Effector CD4-positive, alpha-beta T cell (primary cell): ENCODE measurements at places on chromosomes 16 and 17.

GRCh38 chr16:67084345-67085028, 25.3 kb upstream of the PHAF1 start:
- no peak for DNase-seq

GRCh38 chr17:29625037-29625750, 2.5 kb upstream of the CORO6 start:
- DNase-seq, result no peak

- DNase-seq, result no peak
Observed at GRCh38 chr16:61807551-61807950, 228.7 kb downstream of the CDH8 start.

DNA sequence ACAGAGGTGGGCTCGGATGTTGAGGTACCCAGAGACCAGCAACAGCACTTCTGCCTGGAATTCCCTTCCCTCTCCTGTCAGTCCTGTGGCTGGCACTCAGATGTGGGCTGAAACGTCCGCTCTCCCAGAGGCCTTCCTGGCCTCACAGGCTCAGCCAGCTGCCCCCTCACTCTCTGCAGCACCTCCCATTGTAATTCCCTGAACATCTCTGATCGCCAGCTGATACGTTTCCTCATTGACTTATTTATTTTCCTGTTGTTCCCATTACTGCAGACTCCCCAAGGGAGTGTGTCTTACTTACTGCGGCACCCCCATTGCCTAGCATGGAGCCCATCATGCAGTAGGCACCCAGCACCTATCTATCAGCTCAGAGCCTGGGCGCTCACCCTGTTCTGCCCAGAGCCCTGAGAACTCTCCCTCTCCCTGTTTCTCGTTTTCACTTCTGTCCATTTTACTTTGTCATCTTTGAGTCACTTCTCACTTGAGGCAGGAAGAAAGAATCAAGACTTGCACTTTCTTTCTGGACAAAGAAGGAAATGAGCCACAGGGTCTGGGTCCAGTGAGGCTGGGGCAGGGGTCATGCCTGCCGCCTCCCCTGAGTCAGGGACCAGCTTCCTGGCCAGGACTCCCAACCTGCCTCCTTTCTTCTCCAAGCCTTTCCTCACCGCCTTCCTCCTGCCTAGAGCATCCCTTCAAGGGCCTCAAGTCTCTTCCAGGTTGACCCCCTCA, 10.2 kb downstream of the CDH5 start:
- DNase-seq, result no peak

DNA sequence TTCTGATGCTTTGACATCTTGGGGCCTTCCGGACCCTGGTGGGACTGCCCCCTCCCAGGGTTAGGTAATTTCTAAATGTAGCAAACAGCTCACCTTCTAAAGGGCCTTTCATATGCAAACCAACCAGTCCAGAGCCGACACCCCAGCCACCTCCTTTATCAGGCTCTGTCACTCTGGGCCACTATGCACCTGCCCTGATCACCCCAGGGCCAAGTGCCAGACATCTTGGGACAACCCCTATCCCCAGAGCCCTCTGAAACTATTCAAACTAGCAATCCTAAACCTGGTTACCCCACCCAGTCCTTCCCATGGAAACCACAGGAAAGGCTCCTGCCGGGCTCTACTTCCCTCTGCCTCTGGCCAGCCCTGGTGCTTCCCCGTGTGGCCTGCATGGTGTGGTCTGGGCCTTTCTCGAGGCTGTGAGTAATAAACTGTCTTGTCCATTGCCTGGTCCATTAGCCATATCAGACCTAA, 91.2 kb upstream of the TNRC6C start:
- DNase-seq, result no peak

DNA sequence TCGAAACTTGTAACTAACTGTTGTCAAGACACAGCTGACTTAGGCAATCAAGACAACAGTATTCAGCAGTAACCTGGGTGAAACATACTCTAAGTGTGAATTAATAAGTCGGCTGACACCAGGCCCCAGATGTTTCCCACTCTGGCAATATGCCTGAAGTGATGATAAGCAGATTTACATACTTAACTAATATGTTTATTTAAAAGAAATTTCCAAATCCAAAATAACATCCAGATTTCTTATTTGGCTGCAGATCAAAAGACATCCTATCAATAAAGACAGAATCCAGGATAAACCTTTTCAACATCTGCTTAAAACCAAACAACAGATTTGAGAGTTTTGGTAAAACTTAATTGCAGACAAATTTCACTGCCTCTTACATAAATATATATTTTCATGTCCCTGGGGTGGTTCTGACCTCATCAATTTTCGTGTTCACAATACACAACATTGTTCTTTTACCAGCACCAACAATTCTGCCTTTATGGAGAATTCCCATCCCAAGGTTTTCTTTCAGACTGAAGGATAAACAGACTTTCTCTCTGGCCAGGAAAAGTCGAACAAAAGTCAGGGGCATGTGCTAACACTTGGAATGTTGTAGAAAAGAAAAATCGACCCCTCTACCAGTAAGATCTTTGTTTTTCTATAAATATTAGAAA, 45.1 kb upstream of the TOX3 start:
- DNase-seq, result no peak

- DNase-seq, result no peak
Observed at GRCh38 chr17:59377410-59377809, 46.0 kb downstream of the YPEL2 start.

GRCh38 chr17:5513628-5514027, 27.3 kb downstream of the MIS12 start:
- no peak for DNase-seq

DNA sequence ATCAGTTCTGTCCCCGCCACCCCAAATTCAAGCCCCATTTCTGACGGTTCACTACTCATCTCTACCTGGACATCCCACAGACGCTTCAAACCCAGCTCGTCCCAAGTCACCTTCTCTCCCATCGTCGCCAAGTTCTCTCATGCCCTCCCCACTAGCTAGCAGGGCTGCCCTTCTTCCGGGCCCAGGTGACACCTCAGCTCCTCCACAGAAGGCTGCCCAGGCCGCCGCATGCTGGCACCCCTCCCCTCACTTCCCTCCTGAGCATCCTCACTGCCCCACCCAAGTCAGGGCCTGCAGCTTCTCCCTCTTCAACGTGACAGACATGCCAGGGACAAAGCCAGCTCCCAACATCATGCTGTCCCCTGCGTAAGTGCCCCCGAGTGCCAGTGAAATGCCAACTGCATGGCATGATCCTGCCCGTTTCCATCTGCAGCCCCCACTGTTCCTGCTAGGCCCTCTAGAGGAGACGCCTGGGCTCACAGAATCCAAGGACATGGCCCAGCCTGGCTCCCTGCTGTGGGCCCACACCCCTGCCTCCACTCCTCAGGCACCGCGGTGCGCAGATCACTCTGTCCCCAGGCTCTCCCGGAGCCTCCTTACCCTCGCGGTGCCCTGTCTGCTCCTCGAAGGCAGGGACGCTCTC, 5.9 kb downstream of the CYB561 start:
- peak; percentile 16 for DNase-seq

DNA sequence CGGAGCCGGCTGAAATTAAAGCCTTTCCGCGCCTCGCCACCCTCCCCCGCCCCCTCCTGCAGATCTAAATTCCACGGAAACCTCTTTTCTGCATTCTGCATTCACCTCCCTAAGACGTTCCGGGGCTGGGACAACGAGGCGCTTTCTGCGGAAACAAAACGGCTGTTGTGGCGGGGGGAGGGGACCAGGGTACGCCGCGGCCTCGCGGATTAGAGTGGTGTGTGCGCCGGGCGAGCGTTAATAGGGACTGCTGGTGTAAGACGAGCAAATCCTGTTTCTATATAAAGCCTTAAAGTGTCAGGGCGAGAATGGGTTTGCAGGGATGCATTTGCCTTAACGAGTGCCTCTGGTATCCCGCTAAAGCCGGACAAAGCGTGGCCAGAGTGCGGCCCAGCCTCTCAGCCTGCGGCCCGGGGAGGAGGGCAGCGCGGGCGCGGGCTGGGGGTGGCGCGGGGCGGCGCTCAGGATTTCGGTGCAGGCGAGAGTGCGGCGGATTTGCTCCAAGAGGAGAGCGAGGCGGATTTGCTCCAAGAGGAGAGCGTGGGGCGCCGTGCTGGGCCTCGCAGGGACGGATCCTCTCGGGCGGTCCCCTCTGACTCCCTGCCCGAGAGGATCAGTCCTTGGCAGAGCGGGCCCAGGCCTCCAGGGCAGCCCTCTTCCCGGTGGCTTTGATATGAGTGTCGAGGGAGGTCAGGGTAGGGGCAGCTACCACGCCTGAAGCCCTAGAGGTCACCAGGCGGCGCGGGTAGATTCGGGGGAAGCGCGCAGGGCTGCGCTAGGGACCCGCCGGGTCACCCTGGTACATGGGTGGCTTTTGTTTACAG, 5.1 kb downstream of the BAHCC1 start:
- no peak for DNase-seq

- DNase-seq, result no peak
Observed at GRCh38 chr16:78324649-78325285, 225.3 kb downstream of the WWOX start.

- no peak for DNase-seq
Observed at GRCh38 chr16:575354-576196, 5.8 kb downstream of the PIGQ start.

DNA sequence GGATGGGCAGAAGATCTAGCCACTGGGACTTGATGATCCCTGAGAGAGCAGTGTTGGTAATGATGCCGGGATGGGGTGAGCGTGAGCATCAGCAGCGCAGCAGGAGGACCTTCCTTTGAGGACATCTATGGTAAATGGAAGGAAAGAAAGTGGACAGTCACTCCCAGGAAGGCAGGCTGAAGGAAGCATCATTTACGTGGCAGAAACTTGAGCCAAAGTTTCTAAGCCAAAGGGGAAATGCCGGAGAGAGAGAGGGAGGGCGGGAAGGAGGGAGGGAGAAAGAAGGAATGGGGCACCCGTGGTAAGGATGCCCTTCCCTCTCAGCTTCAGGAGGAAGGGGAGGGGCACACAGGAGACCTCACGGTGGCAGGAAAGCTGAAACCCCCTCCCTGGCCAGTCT, 86.3 kb upstream of the CACNG5 start:
- DNase-seq, result no peak

DNA sequence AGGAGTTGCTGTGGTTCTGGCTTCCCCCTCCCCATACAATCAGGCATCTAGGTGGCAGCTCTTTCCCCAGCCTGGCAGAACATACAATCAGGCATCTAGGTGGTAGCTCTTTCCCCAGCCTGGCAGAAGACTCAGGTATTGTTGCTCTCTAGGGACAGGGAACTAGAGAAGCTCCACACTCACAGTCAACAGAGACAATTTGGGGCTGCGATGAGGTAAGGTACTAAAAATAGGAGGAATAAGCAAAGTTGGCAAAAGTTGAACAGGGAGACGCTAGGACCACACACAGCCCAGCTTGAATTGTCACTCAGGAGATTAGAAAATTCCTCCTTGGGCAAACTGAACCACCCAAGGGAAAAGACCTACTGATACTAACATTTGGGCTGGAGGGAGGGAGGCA, 315.5 kb upstream of the CDH5 start:
- no peak for DNase-seq

- no peak for DNase-seq
Observed at GRCh38 chr17:565521-565920, 149.1 kb downstream of the VPS53 start.

- no peak for DNase-seq
Observed at GRCh38 chr16:86575754-86576557, 2.4 kb upstream of the FOXL1 start.

DNA sequence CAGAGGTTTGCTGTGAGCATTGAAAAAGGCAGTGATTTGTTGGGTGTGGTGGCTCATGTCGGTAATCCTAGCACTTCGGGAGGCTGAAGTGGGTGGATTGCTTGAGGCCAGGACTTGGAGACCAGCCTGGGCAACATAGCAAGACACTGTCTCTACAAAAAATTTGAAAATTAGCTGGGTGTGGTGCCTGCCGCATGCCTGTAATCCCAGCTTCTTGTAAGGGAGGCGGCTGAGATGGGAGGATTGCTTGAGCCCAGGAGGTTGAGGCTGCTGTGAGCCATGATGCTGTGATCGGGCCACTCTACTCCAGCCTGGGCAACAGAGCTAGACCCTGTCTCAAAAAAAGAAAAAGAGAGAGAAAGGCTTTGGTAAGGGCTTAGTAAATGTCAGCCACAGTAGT, 7.0 kb upstream of the NPIPB2 start:
- no peak for DNase-seq

DNA sequence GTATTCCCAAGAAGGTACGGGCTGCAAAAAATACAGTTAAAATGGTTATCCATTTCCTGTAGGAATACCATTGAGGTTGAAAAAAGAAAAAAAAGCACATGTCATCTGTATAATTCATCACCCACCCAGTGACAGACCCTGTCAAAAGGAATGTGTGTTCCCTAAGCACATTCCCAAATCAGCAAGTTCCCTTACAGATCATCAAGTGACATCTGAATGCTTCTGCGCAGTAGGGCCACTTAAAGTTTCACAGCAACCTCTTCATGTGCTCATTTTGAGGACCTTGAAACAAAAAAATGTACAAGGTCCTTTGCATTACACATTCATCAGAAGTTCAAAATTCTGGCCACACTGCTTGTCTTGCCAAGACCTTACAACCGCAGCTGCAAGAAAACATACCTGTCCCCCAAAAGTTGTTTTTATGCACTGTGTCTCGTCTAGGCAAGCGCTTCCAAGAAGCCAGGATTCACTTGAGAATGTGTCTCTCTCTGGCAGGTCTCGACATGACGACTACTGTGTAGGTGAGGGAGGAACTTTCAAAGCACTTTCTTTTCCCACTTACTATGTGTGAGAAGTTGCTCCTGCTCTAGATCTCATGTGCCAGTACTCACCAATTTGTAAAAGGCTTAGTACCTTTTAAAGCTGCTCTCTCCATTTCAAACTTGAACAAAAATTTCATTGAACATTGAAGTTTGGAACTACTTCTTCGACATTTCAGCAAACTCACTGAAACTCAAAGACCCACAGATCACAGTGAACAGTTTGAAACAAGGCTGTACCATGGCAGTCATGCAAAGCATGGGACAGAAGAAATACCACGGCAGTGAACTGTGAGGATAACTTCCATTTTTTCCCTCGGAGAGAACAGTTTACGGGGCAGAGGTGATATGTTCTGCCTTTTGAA, 4.3 kb upstream of the POLG2 start:
- DNase-seq, result no peak

GRCh38 chr17:69427486-69428197, 13.1 kb downstream of the MAP2K6 start:
- DNase-seq, result no peak

DNA sequence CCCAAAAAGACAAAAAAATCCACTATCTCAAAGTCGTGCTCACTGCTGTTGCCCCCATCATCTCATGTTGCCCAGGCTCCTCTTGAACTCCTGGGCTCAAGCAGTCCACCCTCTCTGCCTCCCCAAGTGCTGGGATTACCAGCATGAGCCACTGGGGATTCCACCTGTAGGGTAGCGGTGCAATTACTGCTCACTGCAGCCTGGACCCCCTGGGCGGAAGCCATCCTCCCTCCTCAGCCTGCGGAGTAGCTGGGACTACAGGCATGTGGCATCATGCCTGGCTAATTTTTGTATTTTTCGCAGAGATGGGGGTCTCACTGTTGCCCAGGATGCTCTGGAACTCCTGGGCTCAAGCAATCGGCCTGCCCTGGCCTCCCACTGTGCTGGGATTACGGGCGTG, 37.9 kb upstream of the BHLHA9 start:
- DNase-seq, result no peak

GRCh38 chr17:77493238-77493820, 352.6 kb downstream of the SEC14L1 start:
- DNase-seq, result no peak
